Activated CD4-positive, CD25-positive, alpha-beta regulatory T cell treated with anti-CD3 and anti-CD28 coated beads, Interleukin-2, amount 50 U/mL, for 16 hours (primary cell): ENCODE measurements at places on chromosomes 2 and 18.

- no peak for DNase-seq
Measured at GRCh38 chr2:164972216-164972615, 16.9 kb upstream of the SLC38A11 start.

DNA sequence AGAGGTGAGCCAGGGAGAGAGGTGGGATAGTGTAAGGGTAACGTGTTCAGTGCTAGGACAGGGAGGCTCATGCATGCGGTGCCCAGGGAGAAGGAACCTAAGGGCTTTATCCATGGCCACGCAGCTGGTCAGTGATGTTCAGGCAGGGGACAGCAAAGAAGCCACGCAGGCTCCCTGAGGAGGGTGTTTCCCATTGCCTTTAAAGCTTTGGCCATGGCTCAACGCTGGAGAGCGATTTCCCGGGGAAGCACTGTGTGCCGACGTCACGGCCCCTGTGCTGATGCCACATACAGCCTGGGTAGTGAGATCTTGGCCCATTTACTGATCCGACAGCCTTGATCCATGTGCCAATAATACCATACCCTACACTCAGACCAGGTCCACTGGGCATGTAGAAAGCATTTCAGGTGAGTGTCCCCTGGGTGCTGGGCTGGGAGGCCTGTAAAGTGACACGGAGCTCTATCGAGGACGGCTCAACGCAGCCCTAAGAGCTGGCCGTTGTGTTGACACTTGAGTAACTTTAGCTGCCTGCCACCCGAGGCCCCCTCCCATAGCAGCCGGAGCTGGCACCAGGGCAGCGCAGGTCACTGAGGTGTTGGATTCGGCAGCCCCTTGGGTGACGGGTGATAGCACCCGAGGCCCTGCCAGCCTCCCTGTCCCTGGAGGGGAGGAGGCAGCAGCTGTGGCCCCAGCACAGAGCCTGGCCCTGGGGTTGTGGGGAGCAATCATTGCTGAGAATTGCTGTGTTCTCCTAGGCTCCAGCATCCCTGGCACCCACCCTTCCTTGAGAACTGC is 41.4 kb downstream of the PDIA6 start:
- no peak for DNase-seq

DNA sequence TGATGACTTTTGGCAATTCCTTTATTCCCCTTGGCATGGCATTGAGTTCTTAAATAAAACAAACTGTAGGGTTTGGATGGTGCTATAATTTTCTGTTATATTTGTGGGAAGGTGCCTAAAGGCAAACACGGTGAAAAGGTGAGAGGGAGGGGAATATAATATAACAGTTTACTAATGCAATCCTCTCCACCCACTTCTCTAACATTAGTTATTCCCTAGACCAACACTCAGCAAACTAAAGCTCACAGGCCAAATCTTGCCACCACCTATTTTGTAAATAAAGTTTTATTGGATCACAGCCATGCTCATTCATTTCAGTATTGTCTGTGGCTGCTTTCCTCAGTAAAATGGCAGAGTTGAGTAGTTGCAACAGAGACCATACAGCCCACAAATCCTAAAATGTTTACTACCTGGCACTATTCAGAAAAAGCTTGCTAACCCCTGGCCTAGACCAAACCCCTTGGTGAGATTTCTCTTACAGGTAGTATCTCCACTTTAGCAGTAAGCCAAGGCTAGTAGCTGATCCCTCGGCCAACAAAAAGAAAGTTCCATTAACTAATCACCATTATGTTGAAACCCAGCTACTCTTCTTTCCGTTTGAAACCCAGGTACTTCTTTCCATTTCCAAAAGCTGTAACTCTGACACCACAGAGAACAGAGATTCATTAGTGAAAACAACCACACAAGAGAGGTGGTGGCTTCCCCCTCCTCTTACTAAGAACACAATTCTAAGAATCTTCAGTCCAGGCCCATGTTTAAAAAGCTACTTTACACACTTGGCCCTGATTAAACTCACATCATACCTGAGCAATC is 136.1 kb upstream of the CHAC2 start:
- DNase-seq: no peak

- DNase-seq: no peak
Measured at GRCh38 chr2:63218800-63219526, 168.3 kb downstream of the OTX1 start.

DNA sequence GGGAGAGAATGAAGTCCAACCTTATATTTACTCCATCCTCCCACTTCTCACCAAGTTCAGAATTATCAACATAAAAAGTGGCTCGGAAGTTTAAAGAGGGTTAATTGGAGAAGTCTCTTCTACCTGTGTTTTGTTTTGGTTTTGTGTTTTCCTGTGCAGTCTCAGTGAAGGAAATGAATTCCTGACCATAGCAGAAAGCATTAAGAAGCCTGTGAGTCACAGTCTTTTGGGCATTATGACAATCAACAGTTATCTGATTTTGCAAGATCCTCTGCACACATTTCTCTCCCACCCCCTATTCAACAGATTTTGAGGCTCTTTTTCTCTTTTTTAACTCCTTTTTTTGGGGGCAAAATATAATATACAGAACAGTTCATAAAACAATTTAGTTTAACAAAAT is 8.6 kb upstream of the RPL37A start:
- no peak for DNase-seq

GRCh38 chr2:137770166-137770565 is 194.1 kb upstream of the HNMT start:
- DNase-seq: no peak
